ENCODE measurements at places on chromosomes 16 and 17. TPM values are rescaled to one million over a fixed set of nuclear protein-coding genes. Genes with fewer than 3 reads are reported as not detected.
A peak's percentile ranks its signal among the peaks of the same experiment; 100 is the strongest.

DNA sequence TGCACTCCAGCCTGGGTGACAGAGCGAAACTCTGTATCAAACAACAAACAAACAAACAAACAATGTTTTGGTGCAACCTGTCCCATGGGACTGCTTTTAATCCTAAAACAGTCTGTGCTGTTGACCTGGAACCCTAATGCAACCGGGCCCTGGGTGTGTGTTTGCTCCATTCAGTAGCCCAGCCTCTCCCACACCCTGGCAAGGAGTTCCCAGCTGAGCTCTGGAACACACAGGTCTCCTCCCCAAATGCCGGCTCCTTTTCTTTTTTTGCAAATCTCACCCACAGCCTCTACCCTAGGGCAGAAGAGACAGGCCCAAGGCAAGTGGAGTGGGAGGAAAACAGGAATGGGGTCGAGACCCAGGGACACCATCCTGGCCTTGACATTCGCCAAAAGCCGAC is 29.8 kb upstream of the RASD1 start:
- DNase-seq = no peak

DNA sequence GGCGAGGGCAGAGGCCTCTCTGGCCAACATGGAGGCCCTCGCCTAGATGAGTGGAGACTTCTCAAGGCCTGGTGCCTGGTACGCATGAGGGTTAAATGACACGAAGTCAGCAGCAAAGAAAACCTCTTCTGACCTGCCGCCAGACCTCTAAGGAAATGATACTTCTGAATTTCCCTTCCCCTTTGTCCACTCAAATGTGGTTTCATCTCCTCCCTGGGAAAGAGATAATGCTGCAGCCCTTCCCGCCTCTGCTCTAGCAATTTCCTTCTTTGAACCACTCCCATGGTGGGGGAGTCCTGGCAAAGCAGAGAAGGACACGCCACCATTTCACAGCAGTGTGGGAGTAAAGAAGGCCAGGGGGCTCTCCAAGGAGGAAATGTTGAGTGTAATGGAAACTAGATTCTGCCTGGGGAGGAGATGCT is 65.7 kb upstream of the BCAR1 start:
- no peak for DNase-seq

GRCh38 chr17:48553826-48554225 is 8.9 kb upstream of the HOXB2 start:
- peak; percentile 33 for DNase-seq

The PLCG2 gene
- 8.3 TPM for polyA plus RNA-seq

The SPNS2 gene
- polyA plus RNA-seq = 23.5 TPM

The ARL6IP1 gene
- 431 TPM for polyA plus RNA-seq
